Ascending aorta (tissue), 2 donors: ENCODE measurements at places on chromosomes 16 and 17. TPM values are rescaled to one million over a fixed set of nuclear protein-coding genes. Genes with fewer than 3 reads are reported as not detected.

GRCh38 chr17:54007855-54008254 lies 185.1 kb downstream of the KIF2B start:
- H3K4me1 ChIP-seq = no peaks in the 10 kb centered on the region
- no peak for DNase-seq
- no peak overlapping the region for H3K4me3 ChIP-seq
- no peaks in the 10 kb centered on the region for H3K36me3 ChIP-seq
- H3K27ac ChIP-seq = no peak overlapping the region

GRCh38 chr16:55401046-55401445 lies 77.0 kb downstream of the IRX6 start:
- H3K27ac ChIP-seq = no peak overlapping the region
- no peak for DNase-seq
- no peaks in the 10 kb centered on the region for H3K27me3 ChIP-seq

GRCh38 chr16:49442805-49443204 lies 69.2 kb downstream of the C16orf78 start:
- H3K4me3 ChIP-seq = no peak overlapping the region
- peaks cover 5% of the 10 kb centered on the region for H3K4me1 ChIP-seq
- H3K27me3 ChIP-seq = no peaks in the 10 kb centered on the region
- no peaks in the 10 kb centered on the region for H3K36me3 ChIP-seq

- H3K27me3 ChIP-seq = no peaks in the 10 kb centered on the region
- H3K4me1 ChIP-seq = no peaks in the 10 kb centered on the region
- no peaks in the 10 kb centered on the region for H3K36me3 ChIP-seq
- DNase-seq = no peak
These were observed 973.0 kb downstream of the KCNJ2 start for GRCh38 chr17:71142333-71142732.

GRCh38 chr17:36730857-36731490 lies 129.6 kb downstream of the MRM1 start:
- no peaks in the 10 kb centered on the region for H3K4me1 ChIP-seq
- no peaks in the 10 kb centered on the region for H3K27me3 ChIP-seq
- no peaks in the 10 kb centered on the region for H3K36me3 ChIP-seq

DNA sequence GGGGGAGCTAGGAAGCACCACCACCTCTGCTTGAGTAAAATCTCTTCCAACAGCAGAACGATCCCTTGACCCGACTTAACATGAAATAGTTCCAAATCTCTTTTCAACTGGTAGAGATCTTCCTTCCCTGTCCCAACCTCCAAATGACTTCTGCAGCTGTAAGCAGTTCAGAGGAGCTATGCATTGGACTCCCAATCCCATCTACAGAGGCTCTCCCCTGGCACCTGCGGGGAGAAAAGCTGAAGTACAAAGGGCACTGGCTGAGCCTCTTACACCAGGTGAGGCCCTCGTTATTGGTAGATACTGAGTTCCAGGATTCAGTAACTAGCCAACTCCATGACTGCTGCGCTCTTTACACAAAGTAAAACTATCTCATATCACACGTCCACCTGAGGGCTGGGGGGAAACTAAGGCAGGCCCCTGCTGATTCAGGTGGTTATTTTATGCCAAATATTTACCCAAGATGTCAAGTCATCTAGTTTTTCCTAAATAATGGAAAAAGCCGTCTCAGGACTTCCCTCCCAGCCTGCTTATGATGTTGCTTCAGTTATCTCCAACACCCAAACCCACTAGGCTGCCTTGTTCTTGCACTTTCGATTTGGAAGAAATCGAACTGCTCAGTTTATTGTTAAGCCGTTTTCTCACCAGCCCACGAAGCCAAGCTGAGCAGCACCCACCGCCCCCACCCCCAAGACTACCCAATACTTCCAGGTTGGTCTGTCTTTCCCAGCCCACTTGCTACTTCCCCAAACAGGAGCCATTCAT lies 3.2 kb downstream of the ACTG1 start:
- no peaks in the 10 kb centered on the region for H3K4me1 ChIP-seq
- peak overlapping the region; percentile 96 for H3K4me3 ChIP-seq
- H3K36me3 ChIP-seq = peaks cover 40% of the 10 kb centered on the region

C1QTNF8 gene
- total RNA-seq = not detected

IL21R gene
- 0.21 TPM for total RNA-seq
